ENCODE measurements at places on chromosomes 6 and 20. TPM values are rescaled to one million over a fixed set of nuclear protein-coding genes. Genes with fewer than 3 reads are reported as not detected.

The GJA1 gene
- 47.8 TPM for total RNA-seq

The RSPH9 gene
- 0.16 TPM for total RNA-seq

DNA sequence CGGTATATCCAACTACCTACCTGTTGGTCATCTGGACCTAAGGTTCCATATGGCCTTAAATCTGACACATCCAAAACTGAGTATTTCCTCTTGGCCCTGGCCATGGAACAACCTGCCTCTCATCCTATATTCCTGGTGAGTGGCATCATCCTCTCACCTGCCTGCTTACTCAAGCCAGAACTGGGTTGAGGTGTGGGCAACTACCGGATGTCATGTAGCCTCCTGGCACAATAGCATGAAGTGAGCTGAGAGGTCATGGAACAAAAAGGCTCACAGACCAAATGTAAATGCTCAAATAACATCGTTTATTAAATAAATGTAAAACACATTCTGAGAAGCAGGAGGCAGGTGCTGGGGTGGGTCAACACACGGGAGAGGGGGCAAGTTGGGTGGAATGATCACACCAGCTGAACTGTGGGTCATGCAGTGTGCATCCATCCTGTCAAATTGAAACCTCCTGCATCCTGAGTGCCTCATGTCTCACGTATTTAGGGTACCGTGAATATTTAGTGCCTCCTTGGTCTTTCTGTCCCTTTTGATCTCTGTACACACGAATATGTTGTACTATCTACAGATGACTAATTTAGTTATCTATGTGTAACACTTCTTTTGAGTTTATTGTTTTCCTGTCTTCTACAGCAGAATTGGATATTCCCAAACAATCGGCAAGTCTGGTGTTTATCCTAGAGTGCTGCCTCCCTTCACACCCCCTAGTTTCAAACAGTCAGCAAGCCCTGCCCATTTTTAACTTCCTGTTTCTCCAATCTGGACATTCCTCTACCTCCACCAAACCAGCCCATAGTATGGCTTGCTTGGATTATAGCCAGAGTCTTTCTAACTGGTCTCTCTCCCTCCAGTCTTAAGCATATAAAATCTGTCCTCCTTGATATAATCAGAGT is 7.9 kb upstream of the POU5F1 start:
- DNase-seq, result no peak

DNA sequence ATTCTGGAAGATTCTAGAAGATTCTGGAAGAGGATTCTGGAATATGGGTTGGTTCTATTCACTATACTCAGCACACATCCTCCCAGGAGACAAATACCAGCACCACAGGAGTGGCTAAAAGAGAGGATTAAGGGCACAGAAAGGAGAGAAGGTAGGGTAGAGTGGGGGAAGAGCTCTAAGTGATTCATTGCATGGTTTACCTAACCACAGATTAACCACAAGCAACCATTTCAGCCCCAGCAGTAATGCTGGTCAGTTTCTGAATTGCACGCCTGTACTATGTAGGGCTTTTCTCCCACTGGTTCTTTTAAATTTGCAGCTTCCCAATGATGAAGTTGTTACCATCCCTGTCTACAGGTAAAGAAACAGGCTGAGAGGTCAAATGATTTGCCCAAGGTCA is 192.7 kb upstream of the PMEPA1 start:
- DNase-seq, result no peak

GRCh38 chr6:78365473-78365872 is 501.9 kb upstream of the IRAK1BP1 start:
- no peak for DNase-seq

- no peak for DNase-seq
Observed at GRCh38 chr20:31829731-31830130, 10.6 kb downstream of the MYLK2 start.

- no peak for DNase-seq
Observed at GRCh38 chr6:33956206-33956605, 152.4 kb upstream of the MLN start.

DNA sequence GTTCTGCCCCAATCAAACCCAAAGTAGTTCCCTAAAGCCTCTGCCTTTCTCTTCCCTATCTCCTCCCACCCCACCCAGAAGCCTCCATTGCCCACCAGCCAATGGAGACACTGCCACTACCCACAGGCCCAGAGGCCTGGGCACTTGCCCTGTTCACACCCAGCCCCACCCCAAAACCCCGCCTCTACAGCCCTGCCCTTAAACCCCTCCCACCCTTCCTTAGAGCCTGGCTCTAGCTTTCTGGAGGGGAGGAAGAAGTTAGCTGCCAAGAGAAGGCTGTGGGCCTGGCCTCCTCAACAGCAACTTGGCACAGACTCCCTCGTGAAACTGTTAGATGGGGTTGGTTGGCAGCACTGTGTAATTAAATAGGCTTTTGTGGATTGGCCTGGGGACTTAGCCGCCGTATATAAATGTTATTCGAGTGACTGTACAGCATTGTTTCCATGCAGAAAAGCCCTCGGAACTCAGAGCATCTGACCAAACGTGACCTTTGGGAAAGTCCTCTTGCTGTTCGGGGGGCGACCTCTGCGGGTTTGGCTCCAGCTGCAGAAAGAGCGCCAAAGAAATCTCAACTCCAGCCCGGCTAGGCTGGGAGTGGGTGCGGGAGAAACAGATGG is 31.4 kb downstream of the COL11A2 start:
- no peak for DNase-seq

GRCh38 chr6:13709689-13710551 is 1.7 kb downstream of the RANBP9 start:
- DNase-seq, result peak; percentile 21

GRCh38 chr6:132931936-132932514 is 117.7 kb downstream of the RPS12 start:
- DNase-seq, result peak; percentile 71

All from kidney (tissue), 22 donors.